ENCODE measurements at places on chromosomes 5 and 9.

- peak; percentile 90 for DNase-seq
Measured at GRCh38 chr5:42982107-42982622, 58.0 kb downstream of the ANXA2R start.

DNA sequence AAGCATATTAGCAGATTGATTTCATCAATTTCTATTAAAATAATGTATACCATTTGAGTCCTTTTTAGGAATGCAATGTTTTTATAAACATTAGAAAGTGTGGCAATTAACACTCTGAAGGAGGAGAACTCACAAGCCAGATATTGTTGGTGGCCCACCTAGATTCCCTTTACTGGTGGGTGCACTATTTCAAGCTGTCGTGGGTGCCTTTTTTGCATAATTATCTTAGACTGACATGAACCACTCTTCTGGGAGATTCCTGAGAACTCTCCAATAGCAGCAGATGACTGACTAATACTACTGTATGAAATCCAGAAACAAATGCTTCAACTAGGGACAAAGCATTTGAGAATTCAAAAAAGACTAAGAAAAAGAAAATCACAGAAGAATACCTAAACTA, 526.0 kb downstream of the CDH18 start:
- DNase-seq: no peak

DNA sequence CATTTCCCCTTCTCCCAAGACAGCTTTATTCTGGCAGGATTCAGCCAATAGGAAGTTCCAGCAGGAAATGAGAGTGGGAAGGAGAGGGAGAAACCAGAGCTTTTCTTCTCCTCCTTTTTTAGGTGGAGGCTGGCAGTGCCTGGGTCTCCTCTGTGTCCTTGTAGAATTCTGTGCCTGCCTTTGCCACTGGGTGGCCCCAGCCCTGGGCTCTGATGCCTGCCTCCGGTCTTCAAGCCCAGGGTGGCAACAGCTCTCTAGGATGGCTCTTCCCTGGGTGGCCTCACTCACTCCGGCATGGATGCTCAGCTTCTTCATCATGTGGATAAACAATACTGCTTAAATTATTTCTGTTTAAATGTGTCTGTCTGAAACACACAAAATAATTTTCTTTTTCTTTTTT, 694.8 kb downstream of the SEMA5A start:
- no peak for DNase-seq

DNA sequence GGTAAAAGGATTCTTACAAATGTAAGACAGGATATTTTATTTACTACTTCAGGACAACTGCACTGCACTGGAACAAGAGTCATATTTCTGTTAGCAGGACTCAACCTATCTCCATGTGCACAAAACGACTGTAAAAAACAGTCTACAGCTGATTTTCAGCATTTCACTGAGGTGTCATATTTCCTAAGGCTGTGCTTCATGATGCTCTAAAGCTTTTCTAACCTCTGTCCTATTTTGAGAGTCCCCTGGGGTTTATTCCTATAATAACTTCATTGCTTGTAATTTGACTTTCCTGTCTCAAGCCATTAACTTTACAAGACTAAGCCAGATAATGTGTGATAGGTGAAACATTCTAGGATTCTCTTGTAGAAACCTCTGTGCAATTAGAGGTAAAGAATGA, 472.3 kb downstream of the HINT1 start:
- no peak for DNase-seq
